A549 treated with CORT108297 at 1 μM for 4 hours (cell line): ENCODE measurements at places on chromosomes 3 and 15. TPM values are rescaled to one million over a fixed set of nuclear protein-coding genes. Genes with fewer than 3 reads are reported as not detected.

SEMA3F gene
- total RNA-seq = 7.0 to 12.2 TPM (median 10.6 TPM) in 5 replicates

GNAT1 gene
- total RNA-seq = 0.06 TPM in 1 of 5 replicates, not detected in the others

SV2B gene
- 0.02 to 0.05 TPM (median 0.03 TPM) in 5 replicates for total RNA-seq

CLRN1 gene
- total RNA-seq = not detected in 5 replicates

SPRED1 gene
- 7.3 to 9.5 TPM (median 8.6 TPM) in 5 replicates for total RNA-seq

ZCWPW2 gene
- total RNA-seq = 0.11 TPM in 1 of 5 replicates, not detected in the others

ACAD9 gene
- 22.9 to 25.5 TPM (median 24.8 TPM) in 5 replicates for total RNA-seq

CLDN16 gene
- total RNA-seq = 0.14 TPM in 2 of 5 replicates, not detected in the others

RYR3 gene
- 0.01 to 0.13 TPM (median 0.02 TPM) in 5 replicates for total RNA-seq

AMT gene
- total RNA-seq = 0.17 to 0.65 TPM (median 0.30 TPM) in 5 replicates

CA12 gene
- 148 to 171 TPM (median 161 TPM) in 5 replicates for total RNA-seq

SH3BP5 gene
- total RNA-seq = 20.2 to 22.1 TPM (median 20.3 TPM) in 5 replicates

SLC6A1 gene
- not detected in 5 replicates for total RNA-seq

TRH gene
- not detected in 5 replicates for total RNA-seq

ZIC1 gene
- total RNA-seq = 0.06 to 0.20 TPM in 2 of 5 replicates, not detected in the others

TRPM1 gene
- not detected in 5 replicates for total RNA-seq

SKOR1 gene
- 0.02 to 0.05 TPM (median 0.04 TPM) in 4 of 5 replicates, not detected in the other for total RNA-seq

GOLGA6L10 gene
- total RNA-seq = 0.46 to 0.79 TPM (median 0.68 TPM) in 5 replicates

WDR93 gene
- total RNA-seq = 0.11 to 0.23 TPM (median 0.14 TPM) in 5 replicates

THBS1 gene
- total RNA-seq = 23.9 to 42.6 TPM (median 33.0 TPM) in 5 replicates

PLSCR5 gene
- total RNA-seq = not detected in 5 replicates

PRR20G gene
- total RNA-seq = 0.13 to 0.19 TPM (median 0.17 TPM) in 3 of 5 replicates, not detected in the others

MEX3B gene
- 4.3 to 6.5 TPM (median 5.2 TPM) in 5 replicates for total RNA-seq

PEX5L gene
- total RNA-seq = not detected in 5 replicates
